ENCODE measurements at places on chromosomes 16 and 17.

DNA sequence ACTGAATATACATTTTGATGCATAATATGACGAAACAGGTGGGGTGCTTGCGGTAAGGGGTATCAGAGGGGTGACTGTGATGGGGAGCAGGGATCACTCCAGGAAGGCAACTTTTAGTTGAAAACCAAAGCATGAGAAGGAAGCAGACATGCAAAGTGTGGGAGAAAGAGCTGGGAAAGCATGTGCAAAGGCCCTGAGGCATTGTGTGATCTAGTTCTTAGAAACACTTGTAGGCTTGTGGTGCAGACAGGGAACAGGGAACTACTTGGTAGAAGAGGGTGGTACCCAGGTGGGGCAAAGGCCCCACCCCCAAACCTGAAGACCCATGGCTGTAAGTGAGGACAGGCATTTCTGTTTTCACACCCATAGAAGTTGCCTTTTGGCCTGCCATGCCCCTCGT lies 459.9 kb upstream of the EEF2KMT start:
- no peak for DNase-seq

- peak; percentile 36 for DNase-seq
These were observed 27.1 kb upstream of the SNN start for GRCh38 chr16:11640987-11641817.

DNA sequence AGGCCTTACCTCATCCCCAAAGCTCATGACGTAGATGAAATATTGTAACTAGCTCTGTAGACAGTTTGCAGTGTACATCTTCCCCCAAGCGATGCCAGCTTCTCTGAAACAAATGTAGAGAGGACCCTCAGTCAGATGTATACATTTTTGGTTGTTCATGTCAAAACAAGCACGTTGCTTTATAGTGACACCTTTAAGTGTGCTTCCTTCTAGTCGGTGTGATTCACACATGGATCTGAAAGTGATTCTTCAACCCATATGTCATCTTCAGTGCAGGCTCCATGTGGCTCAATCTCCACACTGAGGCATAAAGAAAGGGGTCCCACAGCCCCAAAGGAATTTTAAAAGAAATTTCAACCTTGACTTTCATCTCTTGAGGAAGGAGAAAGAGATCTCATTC lies 30.9 kb upstream of the CLEC19A start:
- no peak for DNase-seq

DNA sequence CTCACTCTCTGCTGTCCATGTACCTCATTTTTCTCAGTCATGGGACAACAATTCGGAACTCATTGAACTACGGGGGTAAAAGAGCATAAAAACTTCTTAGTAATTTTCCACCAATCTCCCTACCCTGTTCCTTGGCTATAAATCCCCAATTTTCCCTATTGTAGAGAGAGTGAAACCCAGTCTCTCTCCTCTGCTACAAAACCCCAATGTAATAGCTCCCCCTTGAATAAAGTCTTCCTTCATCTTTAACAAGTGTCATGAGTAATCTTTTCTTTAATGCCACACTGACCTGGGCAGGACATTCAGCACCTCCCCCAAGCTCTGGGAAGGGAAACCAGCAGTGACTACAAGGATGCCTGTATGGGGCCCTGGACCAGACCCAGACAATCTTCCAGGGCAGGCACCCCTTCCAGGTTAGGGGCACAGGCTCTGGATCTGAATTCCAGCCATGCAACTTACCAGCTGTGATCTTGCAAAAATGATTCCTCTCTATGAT lies 10.2 kb upstream of the EIF1 start:
- DNase-seq: no peak

- peak; percentile 64 for DNase-seq
These were observed 13.0 kb upstream of the SPNS3 start for GRCh38 chr17:4420692-4421131.

DNA sequence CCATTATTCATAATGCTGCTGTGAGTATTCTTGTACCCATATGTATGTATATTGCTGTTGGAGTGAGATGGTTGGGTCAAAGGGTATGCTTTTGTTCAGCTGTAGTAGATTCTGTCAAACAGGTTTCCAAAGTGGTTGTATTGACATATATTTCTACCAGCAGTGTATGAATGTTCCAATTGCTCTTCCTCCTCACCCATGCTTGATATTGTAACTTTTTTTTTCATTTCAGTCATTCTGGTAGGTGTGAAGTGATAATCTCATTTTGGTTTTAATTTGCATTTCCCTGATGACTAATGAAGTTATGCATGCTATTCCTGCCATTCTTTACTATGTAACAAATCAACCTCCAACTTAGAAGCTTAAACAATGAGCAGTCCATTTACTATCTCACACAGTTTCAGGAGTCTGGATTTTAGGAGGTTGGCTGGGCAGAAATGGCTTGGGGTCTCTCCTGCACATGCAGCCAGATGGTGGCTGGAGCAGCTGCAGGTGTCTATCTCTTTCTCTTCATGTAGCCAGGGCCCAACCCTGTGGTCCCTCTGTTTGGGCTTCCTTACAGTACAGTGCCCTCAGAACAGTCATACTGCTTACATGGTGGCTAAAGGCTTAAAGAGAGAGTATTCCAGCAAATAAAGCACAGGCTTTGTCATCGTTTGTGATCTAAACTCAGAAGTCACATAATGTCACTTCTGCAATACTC lies 21.2 kb downstream of the ERAL1 start:
- DNase-seq: peak; percentile 33

DNA sequence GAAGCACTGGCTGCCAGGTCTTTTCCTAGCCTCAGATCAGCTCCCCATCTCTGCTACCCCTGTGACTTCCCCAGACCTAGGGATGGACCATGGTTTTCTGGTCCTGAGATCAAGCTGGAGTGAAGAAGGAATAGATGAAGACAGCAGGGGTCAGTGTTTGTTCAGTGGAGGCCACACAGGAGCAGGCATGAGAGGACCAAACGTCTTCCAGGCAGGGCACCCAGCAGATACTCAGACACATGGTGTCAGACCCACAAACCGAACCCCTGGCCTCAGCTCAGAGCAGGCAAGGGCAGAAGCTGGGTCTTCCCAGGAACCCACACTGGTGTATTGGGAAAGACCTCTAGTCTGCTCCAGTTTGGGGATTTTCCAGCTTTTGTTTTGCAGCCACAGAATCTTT lies 189.7 kb downstream of the IRX5 start:
- DNase-seq: no peak

DNA sequence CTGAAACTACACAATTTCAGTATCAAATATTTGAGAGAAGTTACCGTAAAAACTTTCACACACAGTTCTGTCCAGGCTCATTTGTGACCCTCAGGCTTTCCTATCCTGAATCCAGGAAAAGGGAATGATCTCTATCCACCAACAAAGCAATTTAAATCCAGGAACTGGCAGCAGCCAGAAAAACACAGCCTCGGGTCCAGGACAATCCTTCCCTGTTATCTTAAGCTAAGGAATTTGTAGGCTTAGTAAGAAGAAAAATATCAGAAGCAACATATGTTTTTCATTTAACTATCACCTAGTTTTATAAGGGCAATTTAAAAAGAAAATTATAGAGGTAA lies 47.1 kb downstream of the TEX2 start:
- no peak for DNase-seq

- DNase-seq: no peak
These were observed 37.2 kb downstream of the MAP2K6 start for GRCh38 chr17:69451416-69452394.
